ENCODE measurements at places on chromosomes 1 and 21.

- DNase-seq, result no peak
These were observed 86.8 kb downstream of the SMYD3 start for GRCh38 chr1:246420300-246420699.

GRCh38 chr1:29320156-29320940 is 84.0 kb downstream of the PTPRU start:
- DNase-seq, result no peak

GRCh38 chr1:218785928-218786327 is 387.8 kb upstream of the LYPLAL1 start:
- DNase-seq, result no peak

DNA sequence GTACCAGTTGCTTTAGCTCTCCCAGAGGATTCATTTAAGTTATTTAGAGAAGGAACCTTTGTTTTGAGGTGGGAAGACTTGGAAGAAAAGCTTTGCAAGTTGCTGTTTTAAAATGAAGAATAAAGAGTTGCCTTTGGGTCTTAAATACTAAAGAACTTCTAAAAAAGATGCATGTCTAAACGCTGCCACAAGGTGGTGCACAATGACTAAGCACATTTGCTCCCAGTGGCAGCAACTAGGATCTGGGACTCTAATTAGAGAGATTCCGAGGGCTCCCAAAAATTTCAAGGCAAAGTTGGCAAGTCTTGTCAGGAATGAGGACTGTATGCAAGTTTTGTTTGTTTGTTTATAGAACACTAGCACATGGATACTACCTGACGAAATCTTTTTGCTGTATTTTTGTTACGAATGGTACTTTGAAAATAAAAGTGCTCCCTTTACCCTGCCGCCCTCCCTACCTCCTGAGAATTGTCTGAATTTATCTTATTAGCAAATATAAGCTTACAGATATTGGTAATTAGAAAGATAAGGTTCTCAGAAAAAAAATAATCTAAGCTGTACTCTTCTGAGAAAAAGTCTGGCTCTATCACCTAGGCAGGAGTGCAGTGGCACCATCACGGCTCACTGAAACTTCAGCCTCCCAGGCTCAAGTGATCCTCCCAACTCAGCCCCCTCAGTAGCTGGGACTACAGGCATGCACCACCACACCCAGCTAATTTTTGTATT is 121.8 kb downstream of the HFM1 start:
- peak; percentile 86 for DNase-seq

GRCh38 chr1:85584923-85585322 is 4.4 kb downstream of the CCN1 start:
- peak; percentile 73 for DNase-seq

DNA sequence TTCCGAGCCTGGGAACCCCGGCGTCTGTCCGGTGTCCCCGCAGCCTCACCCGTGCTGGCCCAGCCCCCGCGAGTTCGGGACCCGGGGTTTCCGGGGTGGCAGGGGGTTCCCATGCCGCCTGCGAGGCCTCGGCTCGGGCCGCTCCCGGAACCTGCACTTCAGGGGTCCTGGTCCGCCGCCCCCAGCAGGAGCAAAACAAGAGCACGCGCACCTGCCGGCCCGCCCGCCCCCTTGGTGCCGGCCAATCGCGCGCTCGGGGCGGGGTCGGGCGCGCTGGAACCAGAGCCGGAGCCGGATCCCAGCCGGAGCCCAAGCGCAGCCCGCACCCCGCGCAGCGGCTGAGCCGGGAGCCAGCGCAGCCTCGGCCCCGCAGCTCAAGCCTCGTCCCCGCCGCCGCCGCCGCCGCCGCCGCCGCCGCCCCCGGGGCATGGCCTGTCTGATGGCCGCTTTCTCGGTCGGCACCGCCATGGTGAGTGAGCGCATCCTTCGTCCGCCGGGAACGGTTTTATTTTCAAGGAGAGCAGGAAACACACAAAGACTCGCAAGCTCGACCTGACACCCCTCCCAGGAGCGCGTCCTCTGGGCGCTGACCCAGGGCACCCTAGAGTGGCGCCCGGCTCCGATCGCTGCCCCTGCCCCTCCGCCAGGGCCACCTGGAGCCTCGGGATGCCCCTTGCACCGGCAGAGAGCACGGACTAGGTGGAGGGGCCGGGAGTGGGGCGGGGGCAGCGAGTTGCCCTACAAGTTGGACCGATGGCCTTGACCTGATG is at the start of gene ABCG1:
ABCG1 (plus strand) TSS at position 305 of the 770 bp plus-strand sequence; CDS start at position 428, 123 bp downstream.
- peak; percentile 76 for DNase-seq

DNA sequence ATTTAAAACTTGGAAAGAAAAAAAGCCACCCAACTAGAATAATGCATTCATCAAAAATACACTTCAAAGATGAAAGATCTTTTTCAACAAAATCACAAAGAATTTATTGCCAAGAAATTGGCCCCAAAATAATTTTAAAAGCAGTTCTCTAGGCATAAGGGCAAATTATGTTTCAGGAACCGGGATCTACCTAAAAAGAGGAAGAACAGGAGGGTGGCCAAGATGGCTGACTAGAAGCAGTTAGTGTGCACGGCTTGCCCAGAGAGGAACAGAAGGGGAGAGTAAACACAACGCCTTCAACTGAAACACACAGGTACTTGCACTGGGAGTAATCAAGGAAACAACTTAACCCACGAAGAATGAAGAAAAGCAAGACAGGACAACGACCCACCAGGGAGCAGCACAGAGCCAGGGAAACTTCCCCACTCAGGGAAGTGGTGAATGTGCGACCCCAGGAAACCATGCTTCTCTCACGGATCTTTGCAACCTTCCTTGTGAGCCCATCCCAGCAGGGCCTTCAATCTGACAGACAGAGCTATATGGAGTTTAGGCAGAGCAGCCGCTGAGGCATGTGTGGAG is 46.1 kb downstream of the ACKR1 start:
- DNase-seq, result peak; percentile 2

GRCh38 chr1:247286134-247286670 is 30.3 kb downstream of the VN1R5 start:
- no peak for DNase-seq

GRCh38 chr1:87682565-87682964 is 353.9 kb downstream of the LMO4 start:
- no peak for DNase-seq

- no peak for DNase-seq
These were observed 4.9 kb upstream of the B4GALT3 start for GRCh38 chr1:161182214-161182613.

DNA sequence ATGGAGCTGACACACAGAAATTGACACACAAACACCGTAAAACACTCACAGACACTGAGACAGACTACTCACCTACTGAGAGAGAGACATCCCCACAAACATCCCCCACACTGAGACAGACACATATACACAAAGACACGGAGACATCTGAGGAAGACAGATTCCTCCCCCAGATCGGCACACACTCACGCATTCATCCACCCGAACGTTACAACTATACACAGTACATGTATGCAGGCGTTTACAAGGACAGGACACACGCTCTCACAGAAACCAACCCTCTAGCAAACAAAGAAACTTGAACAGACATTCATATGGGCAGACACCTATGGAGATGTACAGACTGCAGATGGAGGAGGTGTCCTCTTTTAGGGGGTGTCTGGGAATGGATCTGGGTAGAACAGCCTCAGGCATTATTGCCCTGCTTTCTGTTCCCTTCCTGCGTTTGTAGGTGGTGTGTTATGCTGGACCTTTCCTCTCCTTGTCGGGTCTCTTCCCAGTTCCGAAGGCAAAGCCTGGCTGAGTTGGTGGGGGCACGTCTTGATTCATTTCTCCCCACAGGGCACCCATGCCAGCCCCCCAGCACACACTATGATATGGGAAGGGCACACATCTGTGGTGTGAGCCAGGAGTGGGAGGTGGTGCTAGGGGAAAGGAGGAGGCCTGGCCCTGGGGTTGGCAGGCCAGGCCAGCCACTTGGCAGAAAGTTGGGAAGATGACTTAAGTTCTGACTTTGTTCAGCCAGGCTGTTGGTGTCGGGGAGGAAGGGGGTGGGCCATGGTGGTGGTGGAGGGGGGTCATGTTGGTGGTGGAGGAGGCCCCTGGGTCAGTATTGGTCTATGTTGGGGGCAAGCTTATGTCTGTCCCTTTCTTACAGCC is 1.5 kb downstream of the KIRREL1 start:
- DNase-seq, result peak; percentile 45

DNA sequence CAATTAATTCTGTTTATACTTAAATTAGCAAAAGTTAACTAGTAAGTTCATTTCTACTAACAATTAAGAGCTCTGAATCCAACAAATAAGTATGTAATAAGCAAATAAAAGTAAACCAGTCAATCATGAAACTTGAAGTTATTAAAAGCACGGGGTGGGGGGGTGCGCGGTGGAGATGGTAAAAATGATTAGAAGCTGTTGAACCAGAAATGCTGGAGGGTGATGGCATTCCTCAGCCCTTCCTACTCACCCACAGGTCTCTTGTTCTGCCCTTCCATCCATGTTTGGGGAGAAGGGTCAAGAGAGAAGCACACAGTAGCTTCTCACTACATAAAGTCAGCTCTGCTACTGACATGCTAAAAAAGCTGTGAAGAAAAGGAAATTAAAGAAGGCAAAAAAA is 63.5 kb downstream of the AKT3 start:
- no peak for DNase-seq

- DNase-seq, result peak; percentile 62
These were observed 48.8 kb downstream of the ZBTB40 start for GRCh38 chr1:22500471-22500870.

GRCh38 chr1:213474054-213474453 is 423.0 kb downstream of the RPS6KC1 start:
- peak; percentile 47 for DNase-seq

GRCh38 chr1:7648761-7649384 is 122.2 kb upstream of the VAMP3 start:
- peak; percentile 51 for DNase-seq

DNA sequence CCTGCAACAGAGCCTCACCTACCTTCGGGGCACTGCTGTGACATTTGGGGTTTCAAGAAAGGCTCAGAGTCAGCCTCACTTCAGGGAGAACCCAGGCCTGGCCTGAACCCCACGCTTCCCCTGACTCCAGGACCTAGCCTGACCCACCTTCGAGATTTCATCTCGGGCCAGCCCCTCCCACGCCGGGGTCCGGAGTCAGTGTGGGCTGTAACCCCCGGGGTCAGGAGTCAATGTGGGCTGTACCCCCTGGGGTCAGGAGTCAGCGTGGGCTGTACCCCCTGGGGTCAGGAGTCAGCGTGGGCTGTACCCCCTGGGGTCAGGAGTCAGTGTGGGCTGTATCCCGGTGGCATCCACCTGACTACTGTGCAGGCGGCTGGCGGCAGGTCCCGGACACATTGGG is 183.0 kb upstream of the RAB4A start:
- no peak for DNase-seq

DNA sequence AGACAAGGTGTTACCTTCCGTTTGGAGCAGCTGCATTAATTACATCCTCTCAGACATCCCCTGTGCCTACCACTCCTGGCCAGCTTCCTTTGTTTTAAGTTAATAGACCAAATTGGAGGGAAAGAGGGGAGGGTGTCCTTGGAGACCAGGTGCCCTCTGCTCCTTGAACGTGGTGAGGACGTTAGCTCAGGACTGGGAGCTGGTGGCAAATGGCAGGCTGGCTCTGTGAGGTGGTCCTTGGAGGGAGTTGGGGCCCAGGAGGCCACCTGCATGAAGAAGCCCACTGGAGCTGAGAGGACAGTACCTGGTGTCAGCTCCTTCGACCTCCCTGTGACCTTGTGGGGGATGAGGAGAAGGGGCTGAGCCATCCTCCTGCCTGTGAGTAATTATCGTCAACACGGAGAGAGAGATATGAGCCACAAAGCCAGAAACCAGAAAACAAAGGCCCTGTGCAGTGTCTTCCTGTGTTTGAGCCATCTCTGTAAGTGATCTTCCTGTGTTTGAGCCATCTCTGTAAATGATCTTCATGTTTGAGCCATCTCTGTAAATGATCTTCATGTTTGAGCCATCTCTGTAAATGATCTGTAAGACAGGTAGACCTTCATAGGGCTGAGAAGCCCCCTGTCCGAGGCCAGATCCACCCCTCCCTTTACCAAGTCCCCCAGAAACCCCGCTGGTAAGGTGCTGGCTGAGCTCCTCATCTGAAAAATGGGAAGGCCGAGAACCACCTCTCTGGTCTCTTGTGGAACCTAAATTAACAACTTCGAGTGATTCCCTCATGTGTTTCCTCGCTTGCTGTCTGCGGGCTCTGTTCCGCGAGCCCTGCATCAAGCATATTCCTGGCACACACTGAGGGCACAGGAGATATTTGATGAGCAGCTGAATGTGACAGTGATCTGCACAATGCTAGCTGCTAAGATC is 126.0 kb downstream of the CAMTA1 start:
- DNase-seq, result no peak

GRCh38 chr1:11046270-11046566 is 821 bp downstream of the MASP2 start:
- no peak for DNase-seq

DNA sequence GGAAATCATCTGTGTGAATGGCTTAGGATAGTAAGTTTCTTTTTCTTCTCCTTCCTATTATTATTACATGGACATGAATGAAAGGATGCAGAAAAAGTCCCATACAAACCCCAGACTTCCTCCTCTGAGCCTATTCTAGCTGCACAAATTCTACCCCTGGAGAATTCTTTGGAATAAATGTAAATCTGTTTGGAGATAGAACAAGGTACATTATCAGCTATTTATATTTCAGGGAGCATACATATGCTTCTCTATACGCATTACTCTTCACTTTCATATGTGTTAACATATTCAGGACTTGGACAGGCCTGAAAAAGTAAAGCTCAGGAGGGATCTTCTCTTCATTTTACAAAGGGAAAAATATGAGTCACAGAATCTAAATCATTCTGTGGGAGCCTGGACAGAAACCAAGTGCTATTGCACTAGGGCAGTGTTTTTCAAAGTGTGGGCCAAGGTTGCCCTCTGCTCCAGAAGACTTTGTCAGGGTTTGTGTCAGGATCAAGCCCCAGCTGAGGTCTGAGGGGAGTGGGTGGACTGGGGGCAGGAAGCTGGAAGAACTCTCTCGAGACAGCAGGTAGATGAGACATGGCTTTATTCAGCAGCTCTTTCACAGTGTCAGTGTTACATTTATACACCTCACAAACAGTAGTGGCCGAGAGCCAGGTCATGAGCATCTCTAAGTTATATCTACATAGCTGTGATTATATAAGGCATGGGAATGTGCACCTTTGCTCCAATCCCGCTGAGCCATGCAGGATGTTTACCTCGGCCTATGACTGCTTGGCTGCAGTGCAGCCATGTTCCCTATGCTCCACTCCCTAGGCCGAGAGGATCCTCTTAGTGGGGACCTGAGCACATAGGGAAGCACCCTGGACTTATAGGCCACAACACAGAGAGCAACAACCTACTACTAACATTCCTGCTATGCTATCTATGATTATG is 114.3 kb downstream of the GDAP2 start:
- DNase-seq, result peak; percentile 49

- no peak for DNase-seq
These were observed 65.3 kb upstream of the MAGI3 start for GRCh38 chr1:113325022-113325421.

DNA sequence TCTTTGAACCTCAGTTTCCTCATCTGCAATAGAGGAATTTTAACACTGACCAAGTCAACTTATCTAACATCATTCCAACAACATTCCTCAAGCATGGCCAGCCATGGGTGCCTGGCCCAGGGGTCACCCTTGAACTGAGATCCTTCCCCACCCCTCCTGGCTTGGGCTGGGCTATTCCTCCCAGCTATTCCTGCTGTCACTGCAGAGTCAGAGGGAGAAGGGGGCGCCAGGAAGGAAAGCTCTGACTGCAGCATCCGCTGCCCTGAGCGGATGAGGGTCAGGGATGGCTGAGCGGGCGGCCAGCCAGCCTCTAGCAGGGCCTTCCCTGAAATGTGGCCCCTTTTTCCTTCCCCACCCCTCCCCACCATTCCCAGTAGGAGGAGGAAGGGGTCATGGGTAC is 3.1 kb downstream of the TINAGL1 start:
- peak; percentile 49 for DNase-seq

All from cardiac muscle cell (in vitro differentiated cells and primary cell).